ENCODE measurements at places on chromosomes 1 and 21. TPM values are rescaled to one million over a fixed set of nuclear protein-coding genes. Genes with fewer than 3 reads are reported as not detected.

DNA sequence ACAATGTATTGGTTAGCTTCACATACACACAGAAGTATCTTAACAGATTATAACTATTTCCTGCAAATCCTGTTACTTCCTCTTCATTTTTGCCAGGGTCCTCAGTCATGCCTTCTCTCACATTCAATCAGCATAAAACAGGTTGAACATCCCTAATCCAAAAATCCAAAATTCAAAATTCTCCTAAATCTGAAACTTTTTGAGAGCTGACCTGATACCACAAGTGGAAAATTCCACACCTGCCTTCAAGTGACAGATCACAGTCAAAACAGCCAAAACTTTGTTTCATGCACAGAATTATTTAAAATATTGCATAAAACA lies 62.9 kb upstream of the FBXO28 start:
- no peak for DNase-seq

GRCh38 chr21:32757804-32758203 lies 13.8 kb downstream of the PAXBP1 start:
- no peak for DNase-seq

GRCh38 chr21:46585191-46585953 lies 19.5 kb downstream of the S100B start:
- no peak for DNase-seq

- no peak for DNase-seq
Observed at GRCh38 chr1:109864047-109864822, 46.4 kb upstream of the CSF1 start.

DNA sequence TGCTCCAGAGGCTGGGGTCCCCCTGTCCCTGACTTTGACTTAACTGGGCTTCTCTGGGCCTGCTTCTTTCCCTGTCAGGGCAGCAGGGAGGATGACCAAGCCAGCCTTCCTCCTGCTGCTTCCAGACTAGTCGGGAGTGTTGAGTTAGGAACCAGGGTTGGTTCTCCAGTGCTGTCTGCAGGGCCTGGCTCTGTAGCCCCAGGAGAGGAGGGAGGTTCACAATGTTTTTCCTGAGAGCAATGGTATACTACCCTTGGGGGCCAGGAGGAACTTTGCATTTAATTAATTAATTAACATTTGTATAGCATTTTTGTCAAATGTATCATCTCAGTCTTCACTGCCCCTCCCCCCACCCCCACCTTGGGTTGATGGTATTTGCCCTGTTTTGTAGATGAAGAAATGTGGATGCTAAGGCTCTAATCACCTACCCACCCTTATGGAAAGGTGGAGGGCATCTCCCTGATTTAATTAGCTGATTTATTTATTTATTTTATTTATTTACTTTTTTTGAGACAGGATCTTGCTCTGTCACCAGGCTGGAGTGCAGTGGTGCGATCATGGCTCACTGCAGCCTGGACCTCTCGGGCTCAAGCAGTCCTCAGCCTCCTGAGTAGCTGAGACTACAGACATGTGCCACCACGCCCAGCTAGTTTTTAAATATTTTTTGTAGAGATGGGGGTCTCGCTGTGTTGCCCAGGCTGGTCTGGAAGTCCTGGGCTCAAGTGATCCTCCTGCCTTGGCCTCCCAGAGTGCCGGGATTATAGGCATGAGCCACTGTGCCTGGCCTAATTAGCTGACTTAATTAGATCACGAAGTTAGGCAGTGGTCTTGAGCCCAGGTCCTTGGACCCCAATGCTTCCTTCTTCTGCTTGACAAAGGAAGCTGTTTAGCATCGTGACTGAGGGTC lies 6.6 kb downstream of the H6PD start:
- no peak for DNase-seq

DNA sequence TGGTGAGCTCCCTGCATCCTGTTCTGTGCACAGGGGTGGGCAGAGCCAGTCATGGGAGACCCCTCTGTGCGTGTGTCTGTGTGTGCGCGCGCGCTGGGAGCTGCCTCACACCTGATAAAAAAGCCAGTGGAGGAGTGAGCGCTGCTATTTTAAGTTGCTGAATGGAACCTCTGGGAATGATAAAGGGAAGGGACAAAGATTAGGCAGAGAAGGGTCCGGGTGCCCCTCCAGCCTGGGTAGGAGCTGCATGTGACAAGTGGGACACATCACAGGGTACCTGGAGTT lies 847 bp downstream of the ADORA1 start:
- no peak for DNase-seq

- no peak for DNase-seq
Observed at GRCh38 chr1:211493876-211494653, 2.1 kb upstream of the RD3 start.

DNA sequence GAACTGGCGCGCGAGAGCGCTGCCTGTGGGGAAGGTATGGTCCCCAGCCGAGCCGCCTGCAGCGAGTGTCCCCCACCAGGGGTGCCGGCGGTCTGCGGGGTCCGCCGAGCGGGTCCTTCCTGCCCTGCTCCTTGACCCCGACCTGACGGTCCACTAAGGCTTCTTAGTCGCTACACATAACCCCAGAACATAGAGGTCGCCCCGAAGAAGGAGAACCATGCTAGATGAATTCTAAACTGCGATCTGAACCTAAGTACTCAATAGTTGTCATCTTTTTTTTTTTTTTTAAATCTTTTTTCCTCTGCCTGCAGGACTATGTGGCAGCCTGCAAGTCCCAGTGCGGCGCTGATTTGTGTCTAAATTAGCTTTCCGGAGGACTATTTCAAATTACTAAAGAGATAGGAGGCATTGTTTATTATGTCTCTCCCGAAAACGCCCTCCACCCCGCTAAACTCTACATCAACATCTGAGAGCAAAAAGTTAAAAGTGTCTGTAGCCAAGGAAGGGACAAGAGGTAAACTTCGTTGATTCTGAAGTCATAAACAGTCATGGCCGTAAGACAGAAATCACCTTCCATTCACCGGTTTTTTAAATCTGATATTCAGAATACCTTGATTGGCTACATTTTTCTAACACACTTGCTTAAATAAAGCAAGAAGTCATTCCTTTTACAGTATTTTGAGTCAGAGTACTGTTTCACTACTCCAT lies 476 bp downstream of the AXDND1 start:
- DNase-seq, result no peak

DNA sequence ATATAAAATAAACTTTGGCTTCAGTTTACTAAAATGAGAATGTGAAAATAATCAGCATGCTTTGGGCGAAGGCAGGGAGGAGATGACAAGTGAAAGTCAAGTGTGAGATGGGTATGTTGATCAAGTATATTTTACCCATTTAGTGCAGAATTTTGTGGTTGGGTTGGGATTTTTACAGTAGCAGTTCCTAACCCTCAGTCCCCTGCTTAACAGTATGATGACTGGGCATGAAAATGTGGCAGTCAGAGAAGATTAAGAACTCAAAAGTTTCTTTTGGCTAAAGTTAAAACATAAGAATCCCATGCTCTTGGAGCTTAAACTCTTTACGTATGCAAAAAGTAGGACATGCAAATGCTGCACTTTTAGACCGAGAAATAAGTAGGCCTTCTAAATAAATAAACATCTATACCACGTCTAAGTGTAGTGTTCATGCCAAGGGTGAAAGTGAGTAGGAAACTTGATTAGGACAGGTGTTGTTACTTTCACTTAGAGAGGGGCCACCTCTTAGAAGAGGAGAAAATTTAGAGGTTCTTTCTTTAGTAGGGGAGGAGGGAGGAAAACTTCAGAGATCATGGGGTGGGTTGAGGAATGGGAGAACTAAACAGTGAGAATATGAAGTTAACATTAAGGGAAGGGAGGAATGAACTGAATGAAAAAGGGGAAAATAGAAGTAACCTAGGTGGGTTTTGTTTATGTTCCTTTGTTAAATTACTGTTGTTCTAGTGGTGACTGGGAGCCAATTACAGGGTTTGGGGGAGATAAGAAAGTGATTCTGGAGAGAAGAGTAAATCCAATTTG lies 127.8 kb downstream of the OSBPL9 start:
- DNase-seq, result no peak

DNA sequence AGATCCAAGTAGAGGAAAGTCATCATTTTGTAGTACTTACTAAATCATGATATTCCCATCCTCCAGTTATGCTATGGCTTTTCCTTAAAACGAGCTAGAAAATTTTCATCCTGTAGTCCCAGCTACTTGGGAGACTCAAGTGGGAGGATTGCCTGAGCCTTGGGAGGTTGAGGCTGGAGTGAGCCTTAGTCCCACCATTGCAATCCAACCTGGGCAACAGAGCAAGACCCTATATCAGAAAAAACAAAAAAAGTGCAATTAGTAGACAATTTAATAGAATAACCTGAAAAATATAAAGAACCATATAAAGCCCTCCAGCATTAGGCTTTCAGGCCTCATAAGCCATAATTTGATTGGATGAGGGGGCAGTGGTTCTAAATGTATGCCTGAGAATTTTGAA lies 6.8 kb downstream of the UCK2 start:
- no peak for DNase-seq

GRCh38 chr21:26116456-26117011 lies 54.0 kb downstream of the APP start:
- DNase-seq, result no peak

GRCh38 chr1:18384059-18384458 lies 96.7 kb upstream of the KLHDC7A start:
- DNase-seq, result no peak

DNA sequence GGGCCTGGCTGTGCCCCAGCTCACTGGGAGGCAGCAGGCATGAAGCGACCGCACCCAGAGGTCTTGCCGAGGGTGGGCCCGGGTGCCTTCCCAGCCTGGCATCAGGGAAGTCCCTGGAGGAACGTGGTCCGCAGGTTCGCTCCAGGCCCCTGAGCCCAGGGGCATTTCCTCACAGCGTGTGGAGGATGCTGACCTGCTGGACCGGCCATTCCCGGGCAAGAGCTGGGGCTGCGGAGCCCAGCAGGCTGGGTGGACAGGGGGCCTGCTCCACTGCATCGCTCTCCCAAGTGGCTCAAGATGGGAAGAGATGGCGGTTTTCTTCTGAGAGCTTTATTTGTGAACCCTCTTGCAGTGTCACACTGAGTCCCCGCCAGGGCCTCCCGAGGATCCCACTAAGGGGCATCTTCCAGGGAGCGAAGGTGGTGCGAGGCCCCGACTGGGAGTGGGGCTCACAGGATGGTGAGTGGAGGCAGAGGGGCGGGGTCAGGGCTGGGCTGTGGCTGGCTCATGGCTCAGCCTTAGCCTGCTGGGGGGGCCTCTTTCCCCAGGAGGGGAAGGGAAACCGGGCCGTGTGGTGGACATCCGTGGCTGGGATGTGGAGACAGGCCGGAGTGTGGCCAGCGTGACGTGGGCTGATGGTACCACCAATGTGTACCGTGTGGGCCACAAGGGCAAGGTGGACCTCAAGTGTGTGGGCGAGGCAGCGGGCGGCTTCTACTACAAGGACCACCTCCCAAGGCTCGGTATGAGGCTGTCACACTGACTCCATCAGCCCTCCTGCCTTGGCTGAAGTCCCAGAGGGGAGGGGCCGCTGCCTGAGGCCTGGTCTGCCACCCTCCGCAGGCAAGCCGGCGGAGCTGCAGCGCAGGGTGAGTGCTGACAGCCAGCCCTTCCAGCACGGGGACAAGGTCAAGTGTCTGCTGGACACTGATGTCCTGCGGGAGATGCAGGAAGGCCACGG lies 7.2 kb upstream of the MMP23B start:
- DNase-seq, result no peak

GRCh38 chr1:52145137-52145536 lies 3.2 kb downstream of the ZFYVE9 start:
- no peak for DNase-seq

- DNase-seq, result no peak
Observed at GRCh38 chr21:39434950-39435349, 10.6 kb downstream of the LCA5L start.

DNA sequence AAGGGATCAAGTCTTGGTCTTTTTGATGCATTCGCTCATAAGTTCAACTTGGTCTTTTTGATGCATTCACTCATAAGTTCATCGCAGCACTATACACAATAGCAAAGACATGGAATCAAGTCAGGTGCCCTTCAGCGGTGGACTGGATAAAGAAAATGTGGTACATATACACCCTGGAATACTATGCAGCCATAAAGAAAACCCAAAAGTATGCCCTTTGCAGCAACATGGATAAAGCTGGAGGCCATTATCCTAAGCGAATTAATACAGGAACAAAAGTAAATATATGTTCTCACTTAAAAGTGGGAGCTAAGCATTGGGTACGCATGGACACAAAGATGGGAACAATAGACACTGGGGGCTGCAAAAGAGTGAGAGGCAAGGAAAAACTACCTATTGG lies 29.8 kb upstream of the FOXE3 start:
- DNase-seq, result no peak

- no peak for DNase-seq
Observed at GRCh38 chr1:53771648-53772047, 32.7 kb upstream of the GLIS1 start.

The OR2C3 gene
- not detected for total RNA-seq

The CNR2 gene
- 0.05 TPM for total RNA-seq

The TM2D1 gene
- 32.3 TPM for total RNA-seq

The ZNF648 gene
- not detected for total RNA-seq

The AGBL4 gene
- not detected for total RNA-seq

The HPCAL4 gene
- 0.39 TPM for total RNA-seq

The SRGAP2C gene
- total RNA-seq, result 51.6 TPM

The NHLH2 gene
- total RNA-seq, result not detected

The CFH gene
- total RNA-seq, result 0.44 TPM
